ENCODE measurements at places on chromosomes 6 and 20.

DNA sequence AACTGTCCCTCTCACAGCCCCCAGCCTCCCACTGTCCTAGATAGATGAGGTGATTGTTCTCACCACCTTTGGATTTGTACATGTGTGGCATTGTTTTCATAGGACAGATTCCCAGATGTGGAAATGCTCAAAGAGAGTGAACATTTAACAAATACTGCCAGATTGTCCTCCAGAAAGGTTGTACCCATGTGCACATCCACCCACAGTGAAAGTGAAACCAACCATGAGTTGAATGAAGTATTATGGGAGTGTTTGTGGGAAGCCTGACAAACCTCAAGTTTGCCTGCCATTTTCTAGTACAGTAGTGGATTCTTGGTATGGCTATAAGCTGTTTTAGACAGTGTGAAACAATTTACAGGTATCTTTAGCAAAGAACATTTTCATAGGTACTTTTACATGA is 42.7 kb downstream of the ANKRD6 start:
- no peak for DNase-seq

DNA sequence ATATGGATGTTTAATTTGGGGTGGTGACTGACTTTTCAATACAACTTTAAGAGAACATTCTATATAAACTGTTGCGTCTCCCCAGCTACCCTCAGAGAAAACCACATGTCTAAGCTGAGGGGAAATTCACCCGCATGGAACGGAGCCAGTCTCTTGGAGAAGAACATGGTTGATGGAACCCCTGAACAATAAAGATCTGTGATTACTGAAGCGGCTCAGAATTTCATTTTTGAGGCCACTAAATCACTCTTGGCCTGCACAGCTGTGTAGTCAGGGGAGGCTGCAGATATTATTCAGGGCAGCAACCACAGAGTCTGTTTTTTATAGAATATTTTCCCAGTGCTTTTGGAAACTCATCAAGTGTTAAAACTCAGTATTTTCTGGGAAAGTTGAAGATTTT is 73.8 kb downstream of the EYA4 start:
- no peak for DNase-seq

DNA sequence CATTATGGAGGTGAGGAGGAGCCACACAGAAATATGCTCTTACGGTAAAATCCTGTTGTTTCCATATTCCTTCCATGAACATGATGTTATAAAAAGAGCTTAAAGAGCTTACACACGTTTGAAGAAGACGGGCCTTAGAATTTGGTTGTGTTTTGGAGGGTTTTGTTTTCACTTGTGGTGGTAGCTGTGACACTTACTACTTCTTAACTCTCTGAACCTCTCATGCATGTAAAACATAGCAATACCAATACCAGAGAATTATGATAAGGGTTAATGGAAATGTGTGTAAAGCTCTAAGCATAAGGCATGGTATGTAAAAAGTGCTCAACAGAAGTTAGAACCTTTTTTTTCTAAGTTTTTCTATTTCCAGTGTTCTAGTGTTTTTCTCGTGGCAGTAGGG is 256.1 kb upstream of the KCNQ5 start:
- DNase-seq: no peak

DNA sequence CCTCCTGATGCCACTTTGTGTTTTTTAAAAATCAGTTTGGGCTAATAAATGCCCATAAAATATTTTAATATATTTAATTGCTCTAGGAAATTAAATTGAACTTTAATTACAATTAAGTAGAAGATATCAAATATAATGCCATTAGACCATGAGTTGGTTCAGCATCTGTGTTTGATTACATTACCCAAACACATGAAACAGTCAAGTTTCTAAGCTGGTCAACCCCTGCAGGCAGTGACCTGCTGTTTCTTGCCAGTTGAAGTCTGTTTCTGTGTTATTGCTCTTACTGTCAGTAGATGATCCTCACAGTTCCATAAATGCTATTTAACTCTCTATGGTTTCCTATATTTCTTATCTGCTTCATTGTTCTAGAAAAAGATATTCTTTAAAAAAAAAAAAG is 9.7 kb upstream of the TENT5A start:
- DNase-seq: no peak

DNA sequence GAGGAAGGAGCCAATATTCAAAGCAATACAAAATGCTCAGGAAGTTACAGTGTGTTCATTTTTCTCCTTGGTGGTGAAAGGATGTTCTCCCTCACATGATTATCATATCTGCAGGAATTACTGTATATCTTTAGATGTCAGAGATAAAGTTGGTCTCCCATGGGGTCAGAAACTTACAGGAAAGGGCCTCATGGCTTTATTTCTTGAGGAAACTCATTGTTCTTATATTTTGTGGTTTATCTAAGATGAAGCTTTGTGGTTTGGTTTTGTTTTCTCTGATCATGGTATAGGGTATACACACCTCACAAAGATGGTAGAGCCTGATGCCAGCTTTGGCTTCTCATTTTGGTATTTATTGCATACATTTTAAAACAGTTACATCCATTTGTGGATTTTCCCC is 100.5 kb upstream of the STXBP5 start:
- DNase-seq: no peak

DNA sequence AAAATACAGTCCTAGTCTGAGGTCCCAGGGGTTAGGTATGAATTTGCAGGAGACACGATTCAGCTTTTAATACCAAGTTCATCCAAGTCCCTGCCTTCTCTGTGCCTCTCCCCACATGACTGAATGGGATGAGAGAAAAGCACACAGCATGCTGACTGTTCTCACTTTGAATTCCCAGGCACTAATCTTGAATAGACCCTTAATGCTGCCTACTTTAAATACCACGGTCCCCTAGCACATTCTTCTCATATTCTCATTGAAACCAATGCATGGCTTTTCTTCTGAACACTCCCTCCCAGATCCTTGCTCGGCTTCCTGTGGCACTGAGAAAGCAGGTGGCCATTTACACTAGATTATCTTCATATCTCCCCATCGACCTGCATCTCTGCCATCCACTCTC is 30.1 kb upstream of the SCAF8 start:
- DNase-seq: no peak

DNA sequence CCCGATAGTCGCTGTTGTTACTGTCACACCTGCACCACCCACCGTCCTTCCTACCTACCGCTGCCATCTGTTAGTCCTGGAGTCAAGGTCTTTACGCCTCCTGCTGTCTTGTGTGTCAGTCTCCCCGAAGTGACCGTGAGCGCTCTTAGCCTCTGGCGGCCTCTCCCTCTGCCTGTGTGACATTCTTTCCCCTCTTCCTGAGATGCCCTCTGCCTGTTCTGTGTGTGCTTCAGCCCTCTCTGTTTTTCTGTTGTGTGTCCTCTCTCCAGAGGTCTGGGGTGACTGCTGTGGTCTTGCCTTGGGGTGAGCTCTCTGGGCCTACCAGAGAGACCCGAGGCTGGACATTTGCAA is 54.9 kb downstream of the TCP11 start:
- no peak for DNase-seq

- DNase-seq: no peak
Measured at GRCh38 chr6:157420497-157420896, 39.5 kb downstream of the ZDHHC14 start.

GRCh38 chr6:113774127-113774825 is 82.9 kb upstream of the MARCKS start:
- DNase-seq: no peak

- no peak for DNase-seq
Measured at GRCh38 chr6:150249261-150249660, 106.4 kb downstream of the PPP1R14C start.

DNA sequence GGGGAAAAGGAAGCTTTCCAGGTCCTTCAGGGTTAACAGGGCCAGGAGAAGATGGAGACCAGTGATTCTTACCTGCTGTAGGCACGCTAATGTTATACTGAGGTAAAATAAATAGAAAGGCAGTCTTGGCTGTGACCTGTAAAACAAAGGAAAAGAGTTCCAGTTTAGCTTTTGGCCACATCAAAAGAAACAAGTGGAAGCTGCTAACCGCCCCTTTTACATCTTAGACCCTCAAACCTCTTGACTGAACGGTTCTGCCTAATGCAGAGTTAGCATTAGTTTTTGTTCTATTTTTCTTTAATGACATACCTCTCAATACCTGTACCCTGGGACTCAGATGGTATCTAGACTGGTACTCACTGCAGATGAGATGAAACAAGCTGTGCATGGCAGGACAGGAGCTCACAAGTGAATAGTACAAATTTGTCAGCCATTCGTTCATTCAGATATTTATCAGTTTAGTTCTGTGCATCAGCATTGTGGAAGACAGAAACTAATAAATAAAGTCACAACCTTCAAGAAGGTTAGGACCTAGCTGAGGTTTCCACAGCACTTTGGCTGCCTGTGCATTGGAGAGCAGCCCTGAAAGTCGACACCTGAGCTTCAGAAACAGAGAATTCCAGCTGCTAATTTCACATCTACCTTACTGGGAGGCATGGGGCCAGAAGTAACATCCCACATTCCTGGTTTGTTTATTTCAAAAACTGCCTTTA is 41.0 kb downstream of the TRAM2 start:
- DNase-seq: no peak

- DNase-seq: peak; percentile 21
Measured at GRCh38 chr20:17808357-17808756, 108.6 kb downstream of the BANF2 start.

DNA sequence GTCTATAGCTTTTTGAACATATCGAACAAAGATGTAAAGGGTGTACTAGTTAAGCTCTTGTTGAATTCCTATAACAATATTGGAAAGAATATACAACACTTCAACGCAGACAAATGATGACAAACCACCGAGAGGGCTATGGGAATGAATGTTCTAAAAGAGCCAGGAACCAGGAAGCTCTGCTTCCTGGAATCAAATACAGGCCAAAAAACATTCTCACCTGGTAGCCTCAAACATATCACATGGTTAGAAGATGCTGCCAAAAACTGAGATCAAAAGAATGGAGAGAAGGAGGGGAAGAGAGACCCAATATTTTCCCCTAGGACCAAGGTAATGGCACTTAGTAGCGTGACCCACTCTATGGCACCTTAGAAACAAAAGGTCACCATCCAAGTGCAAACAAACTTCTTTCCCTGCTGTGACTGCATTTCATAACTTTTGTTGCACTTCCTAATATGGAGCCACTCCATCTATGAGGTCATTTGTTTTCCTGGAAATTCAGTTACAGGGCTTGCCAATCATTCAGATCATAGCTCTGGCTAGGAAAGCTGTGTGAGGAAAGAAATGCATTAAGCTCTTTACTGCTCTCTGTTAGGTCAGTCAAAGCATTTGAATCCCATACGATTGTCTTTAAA is 199.2 kb upstream of the NT5E start:
- DNase-seq: no peak

DNA sequence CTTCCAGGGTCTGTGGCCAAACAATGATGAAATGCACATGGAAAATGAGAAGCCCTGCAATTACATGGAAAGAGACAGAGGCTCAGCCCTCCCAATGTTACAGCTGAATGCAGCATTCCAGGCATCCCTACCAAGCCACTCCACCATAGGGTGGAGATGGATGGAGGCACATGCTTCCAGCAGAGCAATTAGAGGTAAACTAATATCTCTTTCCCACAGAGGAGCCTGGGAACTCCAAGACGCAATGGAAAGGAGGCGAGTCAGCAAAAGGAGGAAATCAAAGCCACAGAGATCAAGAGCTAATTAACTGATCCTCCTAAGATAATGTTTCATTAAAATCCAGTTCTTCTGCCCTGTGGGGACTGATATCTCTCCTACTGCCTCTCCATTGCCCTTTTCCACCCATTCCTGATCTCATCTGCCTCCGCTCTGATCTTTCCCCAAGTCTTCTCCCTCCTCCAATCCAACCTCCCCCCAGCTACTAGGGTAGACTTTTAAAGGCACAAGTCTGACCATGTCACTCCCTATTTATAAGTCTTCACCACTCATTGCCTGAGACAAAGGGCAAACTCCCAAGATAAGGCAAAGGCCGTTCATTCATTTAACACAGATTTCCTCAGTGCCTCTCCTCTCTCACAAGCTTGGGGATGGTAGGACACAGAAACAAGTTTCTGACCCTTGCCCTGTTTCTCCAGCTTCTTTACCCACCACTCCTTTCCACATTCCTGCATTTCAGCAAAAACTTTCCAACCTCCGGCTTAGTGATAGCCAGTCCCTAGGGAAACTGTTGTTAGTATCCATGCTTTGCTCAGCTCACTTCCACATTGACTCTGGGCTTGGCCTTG is 14.3 kb upstream of the KCNB1 start:
- no peak for DNase-seq

GRCh38 chr6:110617057-110617456 is 140.6 kb upstream of the SLC22A16 start:
- DNase-seq: no peak

- no peak for DNase-seq
Measured at GRCh38 chr20:16744178-16744807, 3.9 kb upstream of the OTOR start.

- DNase-seq: no peak
Measured at GRCh38 chr20:16262594-16262993, 310.7 kb downstream of the KIF16B start.

DNA sequence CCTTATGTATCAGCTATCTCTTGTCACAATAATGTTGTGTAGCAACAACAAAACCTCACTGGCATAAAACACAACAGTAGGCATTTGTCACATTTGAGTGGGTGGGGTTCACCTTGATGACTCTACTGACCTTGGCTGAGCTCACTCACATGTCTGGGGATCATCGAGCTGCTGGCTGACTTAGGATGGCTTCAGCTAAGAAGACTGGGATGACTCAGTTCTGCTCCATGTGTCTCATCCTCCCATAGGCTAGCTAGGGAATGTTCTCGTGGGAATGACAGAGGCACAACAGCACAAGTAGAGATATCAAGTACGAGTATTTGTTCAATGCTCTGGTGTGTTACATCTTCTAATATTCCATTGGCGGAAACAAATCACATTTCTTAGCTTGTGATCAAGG is 167.9 kb downstream of the PLCB1 start:
- no peak for DNase-seq

- DNase-seq: peak; percentile 41
Measured at GRCh38 chr6:46203391-46204177, 32.8 kb upstream of the ENPP5 start.

GRCh38 chr6:25369433-25370177 is 90.4 kb downstream of the CARMIL1 start:
- DNase-seq: no peak

DNA sequence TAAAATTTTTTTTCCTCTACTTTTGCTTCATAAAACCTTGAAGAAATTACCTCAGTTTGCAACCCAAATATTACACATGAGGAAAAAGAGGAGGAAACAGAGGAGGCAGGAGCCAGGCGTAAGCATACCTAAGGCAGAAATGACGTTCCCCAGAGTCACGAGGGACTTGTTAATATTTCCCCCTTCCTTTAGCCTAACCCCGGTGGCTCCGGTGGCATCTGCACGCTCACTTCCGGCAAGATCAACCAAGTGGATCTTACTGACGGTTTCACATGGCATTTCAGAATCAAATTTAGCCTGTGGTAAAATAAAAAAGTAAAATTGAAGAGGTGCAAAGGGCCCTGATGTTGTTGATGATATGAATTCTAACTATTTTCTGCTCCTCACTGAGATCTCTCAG is 67.4 kb downstream of the KIF16B start:
- DNase-seq: no peak

- no peak for DNase-seq
Measured at GRCh38 chr6:35519313-35520015, 6.8 kb upstream of the TULP1 start.

Measured in urinary bladder (tissue), 4 donors.